Endothelial cell (in vitro differentiated cells): ENCODE measurements at places on chromosomes 7 and 10.

DNA sequence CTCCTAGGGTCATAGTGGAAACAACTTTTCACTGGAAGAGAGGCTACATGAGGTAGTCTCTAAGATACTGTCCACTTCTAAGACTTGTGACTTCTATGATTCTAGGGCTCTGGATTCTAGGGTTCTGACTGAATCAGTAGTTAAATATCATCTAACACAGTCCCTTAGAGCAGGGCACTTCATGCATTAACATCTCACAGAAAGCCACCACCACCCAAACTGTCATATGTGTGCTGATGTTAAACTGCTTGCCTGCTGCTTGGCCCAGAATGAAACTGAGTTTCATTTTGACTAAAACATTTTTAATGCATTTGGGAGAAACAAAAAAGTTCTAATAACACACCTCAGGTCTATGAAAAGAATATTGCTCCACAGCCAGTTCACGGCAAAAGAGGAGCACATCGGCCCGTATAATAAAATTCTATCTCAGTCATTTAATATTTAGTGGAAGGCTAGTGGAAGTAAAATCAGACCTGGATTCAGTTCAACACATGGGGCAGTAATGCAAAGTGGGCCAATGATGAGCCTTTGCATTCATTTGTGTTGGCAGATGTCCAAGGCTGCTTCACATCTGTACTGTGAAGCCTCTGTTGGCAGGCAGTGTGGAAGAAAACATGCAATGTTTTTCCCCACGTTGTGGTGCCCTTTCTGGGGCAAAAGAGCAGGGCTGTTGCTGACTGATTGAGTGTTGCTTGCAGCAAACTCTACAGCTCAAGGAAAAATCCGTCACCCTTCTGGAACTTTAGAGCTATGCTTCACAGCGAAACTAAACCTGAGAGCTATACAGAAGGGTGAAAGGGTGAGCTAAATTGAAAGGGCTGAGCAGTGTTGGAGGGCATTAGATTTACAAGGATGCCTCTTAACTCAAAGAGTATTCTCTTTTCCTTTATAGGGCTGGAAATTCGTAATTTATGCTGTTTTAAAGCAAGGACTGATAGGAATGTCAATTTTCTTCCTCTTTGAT lies 33.5 kb upstream of the AUTS2 start:
- H3K4me1 ChIP-seq: no peaks in the 10 kb centered on the region
- H3K27me3 ChIP-seq: no peaks in the 10 kb centered on the region
- DNase-seq: no peak
- no peak overlapping the region for H3K27ac ChIP-seq
- no peaks in the 10 kb centered on the region for H3K36me3 ChIP-seq

DNA sequence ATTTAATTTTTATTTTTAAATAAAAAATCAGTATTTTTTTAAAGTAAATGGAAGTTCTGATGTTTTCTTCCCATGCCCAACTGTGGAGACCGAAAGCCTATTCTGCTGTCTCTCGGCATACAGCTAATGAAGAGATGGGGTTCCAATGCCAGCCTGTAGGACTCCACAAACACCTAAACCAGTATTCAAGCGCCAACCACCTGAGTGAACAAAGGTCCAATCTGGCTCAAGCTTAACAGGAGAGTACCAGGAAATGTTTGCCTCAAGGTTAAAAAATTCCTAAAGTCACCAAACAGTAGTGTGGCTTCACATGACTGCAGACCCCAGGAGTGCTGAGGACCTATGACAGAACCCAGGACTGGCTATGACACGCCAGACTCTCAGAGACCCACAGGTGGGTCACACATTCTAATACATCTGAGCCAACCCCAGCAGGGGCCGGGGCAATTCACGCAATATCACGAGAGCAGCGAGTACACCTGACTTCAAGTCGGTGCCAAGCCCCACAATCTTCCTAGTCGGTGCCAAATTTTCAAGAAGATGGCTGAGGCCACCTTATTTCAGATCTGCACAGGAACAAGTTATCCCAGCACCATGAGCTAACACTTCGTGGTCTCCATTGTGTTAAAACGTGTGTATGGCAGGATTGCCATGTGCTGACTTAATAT lies 31.6 kb downstream of the KIAA1549 start:
- peaks cover 29% of the 10 kb centered on the region for H3K4me1 ChIP-seq
- H3K27ac ChIP-seq: no peak overlapping the region
- peaks cover 9% of the 10 kb centered on the region for H3K27me3 ChIP-seq

GRCh38 chr10:79983286-79983909 lies 34.5 kb upstream of the SFTPD start:
- H3K27ac ChIP-seq: no peak overlapping the region
- no peaks in the 10 kb centered on the region for H3K4me1 ChIP-seq
- H3K36me3 ChIP-seq: no peaks in the 10 kb centered on the region
- H3K4me3 ChIP-seq: no peak overlapping the region

DNA sequence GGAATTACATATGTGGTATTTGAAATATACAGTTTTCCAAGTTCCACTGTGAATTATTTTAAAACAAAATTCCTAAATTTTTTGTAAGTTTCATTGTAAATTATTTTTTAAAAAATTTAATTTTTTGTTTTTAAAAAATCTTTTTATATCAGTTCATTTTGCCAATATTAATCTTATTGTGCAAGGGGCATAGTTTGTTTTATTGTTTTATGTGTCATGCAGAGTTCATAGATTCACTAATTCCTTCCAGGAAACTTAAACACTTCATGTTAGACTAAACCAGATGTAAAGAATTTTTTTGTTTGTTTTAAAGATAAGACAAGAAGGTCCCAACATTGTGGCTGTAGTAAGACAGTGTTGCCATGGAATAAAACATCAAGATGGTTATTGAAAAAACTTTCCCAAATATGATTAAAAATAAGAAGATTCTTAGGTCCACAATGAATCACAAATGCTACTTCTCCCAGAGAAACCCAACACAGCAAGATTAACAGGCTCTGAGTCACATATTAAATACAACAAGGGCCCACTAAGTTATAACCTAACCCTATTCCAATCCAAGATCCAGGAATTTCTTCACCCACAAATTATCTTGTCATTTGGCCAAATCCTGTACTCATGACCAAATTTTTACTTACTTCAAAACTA lies 464.7 kb upstream of the IGFBP3 start:
- DNase-seq: no peak
- H3K4me3 ChIP-seq: no peak overlapping the region
- no peak overlapping the region for H3K27ac ChIP-seq
- H3K4me1 ChIP-seq: no peaks in the 10 kb centered on the region
- no peaks in the 10 kb centered on the region for H3K27me3 ChIP-seq

GRCh38 chr7:24548390-24548789 lies 24.9 kb upstream of the PALS2 start:
- H3K36me3 ChIP-seq: no peaks in the 10 kb centered on the region
- no peak for DNase-seq

DNA sequence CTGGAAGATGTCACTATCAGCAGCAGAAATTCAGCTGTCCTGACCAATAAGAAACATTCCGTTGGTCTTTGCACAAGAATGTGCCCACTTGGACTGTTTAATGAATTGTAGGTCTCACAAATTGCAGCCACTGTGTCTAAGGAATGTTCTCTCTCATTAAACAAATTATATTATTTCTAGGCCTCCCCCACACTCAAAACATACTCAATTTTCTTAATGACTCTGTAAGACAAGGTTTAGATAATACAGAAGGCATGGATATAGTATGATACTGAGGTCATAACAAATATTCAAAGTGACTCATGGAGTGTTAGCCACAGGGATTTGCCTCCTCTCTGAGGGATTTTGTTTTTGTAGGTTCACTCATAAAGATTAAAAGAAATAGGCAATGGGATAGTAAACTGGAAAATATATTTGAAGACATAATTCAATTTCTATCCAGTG lies 197.5 kb downstream of the PTN start:
- H3K4me3 ChIP-seq: no peak overlapping the region
- no peak for DNase-seq
- no peaks in the 10 kb centered on the region for H3K27me3 ChIP-seq
- no peak overlapping the region for H3K27ac ChIP-seq
- no peaks in the 10 kb centered on the region for H3K36me3 ChIP-seq

- H3K36me3 ChIP-seq: no peaks in the 10 kb centered on the region
- H3K4me1 ChIP-seq: peaks cover 5% of the 10 kb centered on the region
- no peak overlapping the region for H3K27ac ChIP-seq
- DNase-seq: no peak
- H3K27me3 ChIP-seq: peaks cover 2% of the 10 kb centered on the region
Measured at GRCh38 chr7:116940689-116941370, 12.5 kb upstream of the ST7 start.

GRCh38 chr10:79601939-79602338 lies 8.8 kb upstream of the SFTPA1 start:
- H3K4me1 ChIP-seq: peaks cover 6% of the 10 kb centered on the region
- no peak for DNase-seq
- no peak overlapping the region for H3K27ac ChIP-seq
- no peak overlapping the region for H3K4me3 ChIP-seq
- H3K36me3 ChIP-seq: peaks cover 22% of the 10 kb centered on the region

DNA sequence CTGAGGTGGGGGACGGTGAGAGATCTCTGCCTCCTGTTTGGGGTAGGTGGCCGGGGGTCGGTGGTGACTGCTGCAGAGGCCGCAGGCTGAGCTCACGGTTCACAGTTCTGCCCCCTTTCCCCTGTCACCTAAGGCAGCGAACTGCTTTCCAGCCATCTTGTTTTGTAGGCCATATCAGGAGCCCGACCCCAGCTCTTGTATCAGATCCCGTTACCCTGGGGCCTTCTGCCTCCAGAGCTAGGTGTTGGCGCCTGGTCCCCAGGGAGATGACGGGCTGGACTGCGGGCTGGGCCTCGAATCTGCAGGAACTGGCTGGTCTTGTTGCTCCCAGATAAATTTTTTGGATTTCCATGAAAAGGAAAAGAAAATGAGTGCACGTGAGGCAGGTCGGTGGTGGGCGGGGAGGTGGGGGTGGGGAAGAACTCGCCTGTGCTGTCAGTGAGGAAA lies 183.0 kb downstream of the DNAJB6 start:
- H3K27ac ChIP-seq: no peak overlapping the region
- H3K36me3 ChIP-seq: peaks cover 20% of the 10 kb centered on the region
- H3K4me3 ChIP-seq: no peak overlapping the region
- DNase-seq: no peak
- H3K4me1 ChIP-seq: no peaks in the 10 kb centered on the region
- H3K27me3 ChIP-seq: peaks cover 19% of the 10 kb centered on the region

- peaks cover 3% of the 10 kb centered on the region for H3K4me1 ChIP-seq
- H3K27ac ChIP-seq: no peak overlapping the region
- no peak for DNase-seq
- H3K27me3 ChIP-seq: peaks cover 2% of the 10 kb centered on the region
- peaks cover 6% of the 10 kb centered on the region for H3K36me3 ChIP-seq
- H3K4me3 ChIP-seq: no peak overlapping the region
Measured at GRCh38 chr7:41878309-41879295, 175.7 kb upstream of the INHBA start.

DNA sequence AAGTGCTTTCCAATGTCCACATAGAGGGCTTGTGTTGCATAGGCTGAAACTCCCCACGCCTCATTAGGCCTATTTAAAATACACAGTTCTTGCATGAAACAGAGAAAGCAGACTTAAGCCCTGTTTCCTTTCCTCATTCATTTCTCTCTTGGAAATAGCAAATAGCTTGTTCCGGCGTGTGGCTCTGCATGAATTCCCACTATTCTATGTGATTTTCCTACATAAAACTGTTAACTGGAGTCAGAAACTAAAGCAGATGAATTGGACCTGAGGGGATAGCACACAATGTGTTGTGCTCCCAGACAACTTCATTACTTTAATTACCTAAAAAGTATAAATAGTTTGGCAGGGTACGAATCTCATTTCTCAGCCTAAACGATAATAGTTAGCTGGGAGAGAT lies 981.5 kb downstream of the SORCS1 start:
- H3K36me3 ChIP-seq: no peaks in the 10 kb centered on the region
- peaks cover 3% of the 10 kb centered on the region for H3K4me1 ChIP-seq
- no peak overlapping the region for H3K4me3 ChIP-seq
- DNase-seq: no peak

GRCh38 chr7:112581529-112581928 lies 100.7 kb downstream of the LSMEM1 start:
- no peaks in the 10 kb centered on the region for H3K27me3 ChIP-seq
- H3K27ac ChIP-seq: no peak overlapping the region
- H3K36me3 ChIP-seq: peaks cover 3% of the 10 kb centered on the region
- H3K4me3 ChIP-seq: no peak overlapping the region

GRCh38 chr7:101133621-101134398 lies 6.9 kb downstream of the SERPINE1 start:
- peaks cover 2% of the 10 kb centered on the region for H3K27me3 ChIP-seq
- no peak overlapping the region for H3K27ac ChIP-seq
- no peak overlapping the region for H3K4me3 ChIP-seq
- peaks cover 7% of the 10 kb centered on the region for H3K4me1 ChIP-seq
- DNase-seq: no peak
- H3K36me3 ChIP-seq: no peaks in the 10 kb centered on the region

DNA sequence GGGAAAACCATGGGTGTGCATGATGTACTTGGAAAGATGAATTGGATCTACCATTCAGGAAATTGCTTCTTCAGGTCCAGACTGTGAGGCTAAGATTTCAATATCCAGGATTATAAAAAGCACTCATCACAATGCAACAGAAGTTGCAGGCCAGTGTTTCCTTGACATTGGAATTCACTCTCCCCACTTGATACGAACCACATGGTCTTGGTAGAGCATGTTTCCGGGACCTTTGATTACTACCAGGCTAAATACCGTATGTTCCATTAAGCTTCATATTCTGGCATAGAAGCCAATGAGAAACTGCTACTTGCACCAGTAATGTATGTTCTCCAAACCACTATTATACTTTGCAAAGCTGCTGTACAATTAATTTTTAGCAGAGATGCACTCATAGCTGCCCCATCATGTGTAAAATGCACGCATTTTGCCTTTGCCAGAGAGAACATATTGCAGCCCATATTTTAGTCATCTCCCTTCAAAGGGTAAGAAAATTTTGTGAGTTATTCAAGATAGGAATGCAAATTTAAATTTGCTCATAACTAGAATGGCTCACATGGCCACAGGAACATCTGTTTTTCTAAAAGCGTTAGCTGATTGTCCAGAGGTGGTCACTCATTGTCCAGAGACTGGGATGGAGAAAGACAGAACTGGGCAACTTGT lies 8.1 kb downstream of the FRMD4A start:
- no peak overlapping the region for H3K4me3 ChIP-seq
- no peak overlapping the region for H3K27ac ChIP-seq
- H3K36me3 ChIP-seq: no peaks in the 10 kb centered on the region
- peaks cover 5% of the 10 kb centered on the region for H3K4me1 ChIP-seq
- no peaks in the 10 kb centered on the region for H3K27me3 ChIP-seq

GRCh38 chr7:132941428-132941827 lies 140.5 kb downstream of the CHCHD3 start:
- H3K4me3 ChIP-seq: no peak overlapping the region
- no peaks in the 10 kb centered on the region for H3K36me3 ChIP-seq
- H3K4me1 ChIP-seq: no peaks in the 10 kb centered on the region
